ENCODE measurements at places on chromosomes 16 and 17.

- no peak for DNase-seq
Observed at GRCh38 chr16:70267516-70267915, 15.8 kb upstream of the EXOSC6 start.

- DNase-seq = no peak
Observed at GRCh38 chr17:14340857-14341754, 40.2 kb downstream of the HS3ST3B1 start.

DNA sequence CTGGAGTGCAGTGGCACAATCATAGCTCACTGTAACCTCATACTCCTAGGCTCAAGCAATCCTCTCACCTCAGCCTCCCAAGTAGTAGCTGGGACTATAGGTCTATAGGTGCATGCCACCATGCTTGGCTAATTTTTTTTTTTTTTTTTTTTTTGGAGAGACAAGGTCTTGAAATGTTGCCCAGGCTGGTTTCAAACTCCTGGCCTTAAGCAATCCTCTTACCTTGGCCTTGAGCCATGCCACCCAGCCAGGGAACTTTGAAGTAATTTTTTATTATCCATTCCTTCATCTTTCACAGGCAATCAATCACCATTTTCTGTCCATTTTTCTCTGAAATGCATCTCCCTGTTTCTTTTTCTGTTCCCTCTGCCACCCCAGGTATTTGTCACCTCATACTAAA lies 6.3 kb upstream of the PSMD7 start:
- DNase-seq = no peak

- DNase-seq = no peak
Observed at GRCh38 chr16:30491744-30492308, 19.3 kb downstream of the ITGAL start.

- no peak for DNase-seq
Observed at GRCh38 chr16:28289048-28289447, 3.3 kb upstream of the SBK1 start.

GRCh38 chr16:28478506-28479180 lies 6.5 kb upstream of the NPIPB7 start:
- no peak for DNase-seq

GRCh38 chr16:16148755-16149154 lies 74.5 kb downstream of the ABCC6 start:
- DNase-seq = no peak

DNA sequence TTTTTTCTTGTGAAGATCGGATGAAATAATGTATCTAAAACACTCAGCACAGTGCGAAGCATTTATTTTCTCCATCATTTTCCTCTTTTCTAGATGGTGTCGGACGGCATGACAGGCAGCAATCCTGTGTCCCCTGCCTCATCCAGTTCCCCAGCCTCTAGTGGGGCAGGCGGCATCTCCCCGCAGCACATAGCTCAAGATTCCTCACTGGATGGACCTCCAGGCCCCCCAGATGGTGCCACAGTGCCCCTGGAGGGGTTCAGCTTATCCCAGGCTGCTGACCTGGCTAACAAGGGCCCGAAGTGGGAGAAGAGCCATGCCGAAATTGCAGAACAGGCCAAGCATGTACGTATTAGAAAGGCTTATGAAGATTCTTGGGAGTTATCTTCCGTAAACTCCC lies 5.0 kb downstream of the SRCAP start:
- no peak for DNase-seq

- DNase-seq = no peak
Observed at GRCh38 chr16:30430428-30430970, 669 bp upstream of the DCTPP1 start.

GRCh38 chr16:23967775-23968174 lies 132.0 kb downstream of the PRKCB start:
- DNase-seq = no peak

GRCh38 chr17:78180083-78180482 lies 6.8 kb downstream of the TK1 start:
- DNase-seq = no peak
